Stimulated activated naive B cell treated with anti-CD40 and anti-IgM and Interleukin-4, amounts not matched to agents 10 μg/mL and 1 μg/mL and 100 μg/mL, for 72 hours (primary cell): ENCODE measurements at places on chromosomes 2 and 18.

GRCh38 chr2:694174-694573 lies 17.0 kb upstream of the TMEM18 start:
- DNase-seq: no peak

GRCh38 chr18:27298214-27298804 lies 113.2 kb upstream of the CHST9 start:
- DNase-seq: no peak

GRCh38 chr2:97742381-97742847 lies 29.0 kb downstream of the ZAP70 start:
- no peak for DNase-seq

DNA sequence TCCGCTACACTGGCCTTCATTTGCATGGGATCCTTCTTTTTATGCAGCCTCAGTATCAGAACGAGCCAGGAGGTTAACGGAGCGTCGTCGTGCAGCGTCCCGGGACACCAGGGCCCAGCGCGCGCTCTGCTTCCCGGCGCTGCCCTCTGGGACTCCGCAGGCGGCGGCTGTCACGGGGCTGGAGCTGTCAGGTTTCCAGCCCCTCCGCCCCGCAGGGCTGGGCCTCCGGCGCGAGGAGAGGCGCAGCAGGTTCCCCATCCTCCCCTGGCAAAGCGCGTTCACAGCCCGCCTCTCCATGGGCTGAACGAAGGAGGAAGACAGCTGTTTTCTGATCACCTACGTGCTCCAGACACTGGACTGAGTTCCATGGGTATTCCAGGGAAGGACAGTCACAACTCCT lies 12.5 kb upstream of the PAX8 start:
- DNase-seq: no peak

- peak; percentile 38 for DNase-seq
Measured at GRCh38 chr2:28895189-28895893, 874 bp downstream of the WDR43 start.

GRCh38 chr18:65547046-65547445 lies 203.8 kb upstream of the CDH7 start:
- no peak for DNase-seq

GRCh38 chr2:56333812-56334485 lies 150.2 kb downstream of the CCDC85A start:
- DNase-seq: no peak

GRCh38 chr18:76875390-76876325 lies 53.3 kb downstream of the ZNF236 start:
- DNase-seq: peak; percentile 13

- DNase-seq: no peak
Measured at GRCh38 chr2:164711766-164712138, 90.5 kb upstream of the GRB14 start.

DNA sequence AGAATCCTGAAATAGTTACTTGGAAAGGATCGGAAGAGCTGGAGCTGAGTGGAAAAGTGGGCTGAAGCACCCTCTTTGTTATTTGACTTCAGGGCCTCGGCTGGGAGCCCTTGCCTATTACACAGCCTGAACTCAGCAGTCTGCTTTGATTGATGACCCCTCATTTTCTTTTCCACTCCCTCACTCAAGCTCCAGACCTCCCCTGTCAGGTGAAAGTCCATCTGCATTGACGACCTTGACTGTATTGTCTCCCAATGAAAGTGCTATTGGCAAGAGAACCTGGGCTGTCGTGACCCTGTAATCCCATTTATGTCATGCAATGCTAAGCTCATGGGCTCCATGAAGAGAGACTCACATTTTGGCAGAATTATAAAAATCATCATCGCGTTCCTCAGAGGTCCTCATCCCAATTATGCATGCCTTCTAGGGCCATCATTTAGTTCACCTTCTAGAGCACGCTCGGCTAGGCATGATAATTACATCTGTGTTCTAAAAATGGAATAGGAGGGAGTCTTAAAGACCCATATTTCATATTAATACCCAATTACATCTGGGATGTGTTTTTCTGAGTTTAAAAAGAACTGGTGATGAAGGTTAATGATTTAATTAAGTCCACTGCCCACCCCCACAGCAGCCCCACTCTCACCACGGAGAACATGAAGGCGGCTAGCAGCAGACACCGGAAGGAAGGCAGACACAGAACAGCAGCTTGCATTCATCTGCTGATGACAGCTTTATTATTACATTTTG lies 472.5 kb downstream of the PID1 start:
- DNase-seq: no peak

DNA sequence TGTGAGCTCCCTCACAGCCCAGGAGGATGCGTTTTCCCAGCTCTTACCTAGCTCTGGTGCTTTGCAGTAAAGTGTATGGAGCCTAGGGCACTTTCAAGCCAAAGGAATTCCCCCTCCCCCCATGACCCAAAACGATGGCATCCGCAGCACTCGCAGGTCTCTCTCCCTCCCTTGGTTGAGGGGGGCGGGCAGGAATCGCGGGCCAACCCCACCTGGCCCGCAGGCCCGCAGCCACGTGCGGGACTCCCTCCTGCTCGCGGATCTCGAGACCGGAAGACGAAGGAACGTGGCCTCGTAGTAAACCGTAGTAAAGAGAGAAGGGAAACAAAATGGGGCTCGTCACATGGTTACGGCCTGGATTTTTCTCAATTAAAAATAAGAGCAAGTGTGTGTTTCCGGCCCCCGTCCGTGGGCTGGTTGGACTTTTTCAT lies 8.5 kb downstream of the IRS1 start:
- no peak for DNase-seq
